ENCODE measurements at places on chromosomes 11 and 22.

GRCh38 chr11:65973439-65974110, 12.0 kb downstream of the SART1 start:
- no peak for DNase-seq

GRCh38 chr11:47669856-47670255, 27.5 kb upstream of the MTCH2 start:
- no peak for DNase-seq

GRCh38 chr11:132078264-132079076, 708.1 kb downstream of the NTM start:
- no peak for DNase-seq

GRCh38 chr11:130403967-130404366, 24.4 kb downstream of the ADAMTS8 start:
- no peak for DNase-seq

- DNase-seq = no peak
Observed at GRCh38 chr11:8501836-8502235, 92.2 kb downstream of the STK33 start.

- no peak for DNase-seq
Observed at GRCh38 chr11:103609117-103610066, 427.0 kb upstream of the DDI1 start.

DNA sequence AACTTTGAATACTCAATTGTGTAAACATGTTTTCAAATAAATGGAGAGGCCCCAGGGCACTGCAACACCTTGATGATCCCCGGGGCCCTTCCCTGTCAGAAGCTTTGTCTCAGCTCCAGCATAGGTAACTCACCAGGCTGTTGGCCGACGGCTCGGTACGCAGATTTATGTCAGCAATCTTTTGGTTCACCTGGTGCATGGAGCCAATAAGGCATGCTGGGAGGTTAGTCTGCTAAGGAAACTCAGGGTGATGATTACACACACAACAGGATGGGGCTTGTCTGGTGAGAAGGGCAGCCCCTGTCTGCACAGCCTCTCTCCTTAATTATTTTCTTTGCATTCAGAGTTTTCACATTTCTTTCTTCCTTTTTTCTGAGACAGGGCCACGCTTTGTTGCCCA, 10.8 kb downstream of the FAM227A start:
- DNase-seq = no peak

DNA sequence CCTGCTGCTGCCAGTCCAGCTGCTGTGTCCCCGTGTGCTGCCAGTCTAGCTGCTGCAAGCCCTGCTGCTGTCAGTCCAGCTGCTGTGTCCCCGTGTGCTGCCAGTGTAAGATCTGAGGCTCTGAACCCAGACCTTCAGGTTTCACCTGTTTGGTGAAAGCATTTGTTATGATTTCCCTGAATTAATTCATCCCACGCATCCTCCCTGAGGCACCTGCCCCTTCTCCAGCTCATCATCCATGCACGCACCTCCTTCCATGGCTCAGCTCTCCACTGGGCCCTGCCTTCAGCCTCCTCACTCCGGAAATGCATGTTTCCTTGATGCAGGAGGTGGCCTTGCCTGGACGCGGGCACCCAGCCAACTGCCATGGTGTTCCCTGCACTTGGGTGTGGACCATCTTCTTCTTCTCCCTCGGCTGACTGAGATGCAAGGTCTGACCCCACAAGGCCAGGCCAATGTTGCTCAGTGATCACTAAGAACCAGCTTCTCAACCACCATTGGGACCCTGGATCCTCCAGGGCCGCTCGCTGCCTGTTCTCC, 788 bp downstream of the KRTAP5-10 start:
- DNase-seq = no peak

DNA sequence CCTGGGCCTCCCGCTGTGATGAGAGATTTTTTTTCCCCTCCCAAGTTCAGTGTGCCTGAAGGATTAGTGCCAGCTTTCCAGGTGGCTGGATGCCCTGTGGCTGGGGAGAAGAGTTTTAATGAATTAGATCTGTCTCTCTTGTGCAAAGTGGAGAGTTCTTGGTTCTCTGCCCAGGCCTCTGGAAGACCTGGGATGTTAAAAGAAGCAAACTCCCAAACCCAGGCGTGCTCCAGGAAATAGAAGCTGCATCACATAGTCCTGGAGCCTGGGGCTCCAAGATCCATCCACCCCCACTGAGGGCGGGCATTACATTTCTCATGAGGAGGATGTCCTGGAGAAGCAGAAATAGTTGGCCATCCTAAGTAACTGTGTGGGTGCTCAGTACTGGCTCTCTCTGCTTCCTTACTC, 30.6 kb downstream of the SDHAF2 start:
- no peak for DNase-seq

All from omental fat pad (tissue), 4 donors.